ENCODE measurements at places on chromosomes 1 and 21. TPM values are rescaled to one million over a fixed set of nuclear protein-coding genes. Genes with fewer than 3 reads are reported as not detected.

DNA sequence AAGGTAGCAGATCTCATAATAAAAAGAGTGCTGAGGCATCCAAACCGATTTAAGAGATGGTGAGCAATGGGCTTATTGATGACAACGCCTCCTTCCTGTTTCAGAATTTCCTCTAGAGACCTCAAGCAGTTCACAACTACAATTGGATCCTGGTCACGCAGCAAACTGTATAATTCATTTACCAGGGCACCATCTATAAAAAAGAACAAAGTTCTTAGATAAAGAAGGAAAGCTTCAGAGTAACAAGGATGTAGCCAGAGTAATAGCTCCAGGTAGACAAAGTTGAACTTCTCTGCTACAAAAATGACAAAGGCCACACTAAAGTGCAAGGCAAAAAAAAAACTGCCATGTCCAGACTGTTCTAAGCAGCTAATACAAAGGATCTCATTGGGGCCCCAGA is 3.4 kb downstream of the AP4B1 start:
- no peak overlapping the region for H3K4me3 ChIP-seq
- peak overlapping the region; percentile 53 for H3K27ac ChIP-seq
- H3K36me3 ChIP-seq, result peaks cover 42% of the 10 kb centered on the region
- H3K27me3 ChIP-seq, result no peaks in the 10 kb centered on the region
- DNase-seq, result no peak

DNA sequence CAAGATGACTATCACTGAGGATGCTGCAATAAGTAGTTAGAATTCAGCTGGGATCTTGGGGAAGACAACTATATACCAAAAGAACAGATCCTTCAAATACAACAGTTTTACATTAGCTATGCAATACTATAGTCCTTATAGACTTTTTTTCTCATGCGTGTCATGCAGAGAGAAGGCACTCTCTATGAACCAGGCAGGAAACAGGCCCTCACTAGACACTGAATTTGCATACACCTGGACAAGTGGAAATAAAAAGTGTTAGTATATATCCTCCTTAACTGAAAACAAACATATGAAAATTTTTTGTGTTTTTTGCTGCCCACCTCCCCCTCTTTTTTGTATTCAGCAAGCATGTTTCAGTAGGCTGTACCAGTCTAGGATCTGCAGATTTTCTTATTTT is 29.9 kb downstream of the TMCO1 start:
- H3K4me1 ChIP-seq, result no peaks in the 10 kb centered on the region
- H3K4me3 ChIP-seq, result no peak overlapping the region
- H3K36me3 ChIP-seq, result peaks cover 33% of the 10 kb centered on the region

DNA sequence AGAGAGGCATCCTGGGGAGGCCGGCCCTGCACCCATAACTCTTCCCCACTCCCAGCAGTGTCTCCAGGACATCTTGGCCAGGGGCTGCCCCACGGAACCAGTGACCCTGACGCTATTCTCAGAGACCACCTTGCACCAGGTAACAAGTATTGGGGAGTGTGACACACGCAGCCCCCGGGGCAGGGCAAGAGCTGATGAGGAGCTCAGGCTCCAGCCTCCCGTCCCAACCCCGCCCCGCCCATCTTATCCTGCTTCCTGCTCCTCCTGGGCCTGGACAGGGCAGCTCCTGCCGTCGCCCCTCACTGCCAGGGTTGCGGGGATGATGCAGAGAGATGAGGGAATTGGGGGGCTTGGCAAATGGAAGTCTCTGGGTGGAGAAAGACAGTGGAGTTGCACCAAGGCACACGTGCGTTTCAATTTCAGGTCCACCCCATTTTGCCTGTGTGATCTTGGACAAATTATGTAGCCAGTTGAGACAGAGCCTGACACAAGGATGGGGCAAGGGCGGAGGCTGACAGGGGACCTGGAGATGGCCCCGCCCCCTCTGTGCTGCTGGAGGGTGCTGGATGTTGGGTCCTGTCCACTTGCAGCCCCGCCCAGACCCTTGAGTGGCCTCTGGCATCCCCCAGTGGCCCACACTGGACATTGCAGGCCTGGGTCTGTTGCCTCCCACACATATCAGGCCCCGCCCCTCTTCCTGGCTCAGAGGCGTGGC is 10.7 kb downstream of the CLCNKA start:
- no peak overlapping the region for H3K4me3 ChIP-seq
- H3K4me1 ChIP-seq, result no peaks in the 10 kb centered on the region
- H3K36me3 ChIP-seq, result no peaks in the 10 kb centered on the region
- H3K27me3 ChIP-seq, result peaks cover 20% of the 10 kb centered on the region
- peak; percentile 76 for DNase-seq

- no peak overlapping the region for H3K4me3 ChIP-seq
- H3K27me3 ChIP-seq, result peaks cover 24% of the 10 kb centered on the region
- H3K36me3 ChIP-seq, result no peaks in the 10 kb centered on the region
- H3K4me1 ChIP-seq, result peaks cover 2% of the 10 kb centered on the region
Observed at GRCh38 chr1:247540581-247540980, 4.3 kb upstream of the OR2C3 start.

TTLL7 gene
- total RNA-seq, result 0.90 TPM

TOR1AIP1 gene
- total RNA-seq, result 57.4 TPM

DNA sequence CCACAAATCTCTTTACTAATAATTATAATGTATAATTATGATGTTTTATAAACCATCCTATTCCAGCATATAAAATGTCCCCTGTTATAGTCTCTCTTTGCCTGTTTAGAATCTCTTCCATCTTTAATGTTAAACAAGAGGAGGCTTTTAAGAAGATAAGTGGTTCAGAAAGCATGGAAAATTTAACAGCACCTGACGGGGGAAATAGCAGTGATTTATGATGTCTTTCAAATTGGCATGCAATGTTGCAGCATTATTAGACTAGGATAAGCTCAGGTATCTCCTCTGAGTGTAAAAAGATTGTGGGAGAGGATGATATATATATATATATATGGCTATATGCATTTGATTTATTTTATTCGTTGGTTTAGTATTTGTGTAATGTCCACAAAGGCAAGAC is 24.4 kb downstream of the GIPC2 start:
- no peak overlapping the region for H3K4me3 ChIP-seq
- H3K27me3 ChIP-seq, result peaks cover 9% of the 10 kb centered on the region
- peaks cover 5% of the 10 kb centered on the region for H3K4me1 ChIP-seq
- no peak for DNase-seq
